Amygdala (tissue), 56 donors: ENCODE measurements at places on chromosomes 6 and 20.

DNA sequence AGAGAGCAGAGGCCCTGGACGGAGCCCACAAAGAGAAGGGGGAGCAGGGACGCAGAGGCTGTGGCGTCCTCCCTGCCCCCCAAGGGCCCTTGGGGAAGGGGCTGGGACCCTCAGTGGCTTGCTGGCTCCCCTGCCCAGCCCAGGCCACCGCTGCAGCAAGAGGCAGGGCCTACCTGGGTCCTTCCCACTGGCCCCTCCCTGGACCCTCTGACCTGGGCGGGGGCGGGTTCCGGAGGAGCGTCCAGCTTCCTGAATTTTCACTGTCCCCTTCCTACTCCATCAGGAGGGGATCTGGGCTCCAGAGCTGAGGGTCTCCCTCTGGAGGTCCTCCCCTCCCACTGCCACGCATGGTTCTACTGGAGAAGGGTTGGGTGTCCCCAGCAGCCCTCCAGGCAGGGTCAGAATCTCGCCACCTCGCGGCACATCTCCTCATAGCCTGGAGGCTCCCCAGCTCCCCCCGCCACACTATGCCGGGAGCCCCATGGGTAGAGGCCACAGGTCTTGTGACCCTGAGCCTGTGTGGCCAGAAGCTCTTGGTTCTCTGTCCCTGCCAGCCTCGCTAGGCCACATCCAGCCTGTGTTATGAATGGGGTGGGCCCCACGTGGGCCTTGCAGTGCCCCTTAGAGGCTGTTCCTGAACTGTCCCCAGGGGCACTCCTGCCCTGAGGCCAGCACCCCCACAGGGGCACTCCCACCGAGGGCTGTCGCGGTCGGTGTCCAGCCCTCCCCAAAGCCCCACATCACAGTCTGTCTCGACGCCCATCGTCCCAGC lies 1.0 kb upstream of the SOX18 start:
- DNase-seq: no peak

DNA sequence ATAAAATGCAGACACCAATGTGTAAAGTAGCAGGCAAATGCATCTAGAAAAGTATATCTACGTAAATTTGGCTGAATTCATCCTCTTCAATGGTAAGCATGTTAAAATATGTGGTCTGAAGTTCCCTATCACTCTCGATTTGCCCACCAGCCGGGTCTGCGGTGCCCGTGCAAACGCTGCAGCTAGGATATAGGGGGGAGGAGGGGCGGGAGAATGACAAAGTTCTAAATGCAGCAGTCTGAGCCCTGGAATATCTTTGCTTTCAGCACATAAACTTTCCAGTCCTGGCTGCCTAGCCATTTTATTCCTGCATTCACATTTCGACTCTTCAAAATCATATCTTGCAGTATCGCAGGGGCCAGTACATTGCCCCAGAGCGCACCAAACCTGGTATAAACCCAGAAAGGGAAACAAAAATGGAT lies 708 bp downstream of the NRN1 start:
- no peak for DNase-seq

DNA sequence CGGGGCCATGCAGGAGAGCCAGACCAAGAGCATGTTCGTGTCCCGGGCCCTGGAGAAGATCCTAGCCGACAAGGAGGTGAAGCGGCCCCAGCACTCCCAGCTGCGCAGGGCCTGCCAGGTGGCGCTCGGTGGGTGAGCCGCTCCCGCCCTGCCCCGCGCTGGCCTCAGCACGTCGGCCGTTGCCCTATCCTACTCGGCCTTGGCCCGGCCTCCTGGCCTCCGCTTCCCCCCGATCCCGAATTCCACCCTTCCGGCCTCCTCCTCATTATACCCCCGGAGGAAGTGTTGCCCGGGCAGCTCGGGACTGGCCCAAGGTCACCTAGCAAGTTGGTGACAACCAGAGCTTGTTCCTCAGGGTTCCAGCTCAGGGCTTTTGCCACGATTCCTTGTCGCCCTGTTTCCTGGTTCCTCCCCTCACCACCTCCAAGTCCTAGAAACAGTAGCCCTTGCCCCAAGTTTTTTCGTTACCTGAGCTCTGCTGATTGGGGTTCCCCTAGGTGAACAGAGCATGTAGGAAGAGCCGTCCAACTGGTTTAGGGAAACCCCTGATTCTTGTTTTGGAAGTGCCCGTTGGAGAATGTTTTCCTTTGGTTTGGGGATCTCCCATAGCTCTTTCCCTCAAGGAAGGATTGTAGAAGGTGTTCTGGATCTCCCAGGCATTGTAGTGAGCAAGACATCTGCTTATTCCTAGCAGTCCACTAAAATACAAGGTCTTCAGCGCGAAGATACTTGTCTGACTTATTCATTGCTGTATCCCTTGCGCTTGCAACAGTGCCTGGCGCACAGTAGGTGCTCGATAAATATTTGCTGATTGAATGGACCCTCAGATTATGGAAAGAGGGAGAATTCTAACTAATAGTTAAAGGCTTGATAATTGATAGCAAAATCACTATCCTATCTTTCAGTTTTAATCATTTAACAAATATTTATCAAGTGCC lies 641 bp downstream of the ARFGEF2 start:
- DNase-seq: no peak

- DNase-seq: no peak
These were observed 215.5 kb upstream of the ECI2 start for GRCh38 chr6:4350567-4351519.

DNA sequence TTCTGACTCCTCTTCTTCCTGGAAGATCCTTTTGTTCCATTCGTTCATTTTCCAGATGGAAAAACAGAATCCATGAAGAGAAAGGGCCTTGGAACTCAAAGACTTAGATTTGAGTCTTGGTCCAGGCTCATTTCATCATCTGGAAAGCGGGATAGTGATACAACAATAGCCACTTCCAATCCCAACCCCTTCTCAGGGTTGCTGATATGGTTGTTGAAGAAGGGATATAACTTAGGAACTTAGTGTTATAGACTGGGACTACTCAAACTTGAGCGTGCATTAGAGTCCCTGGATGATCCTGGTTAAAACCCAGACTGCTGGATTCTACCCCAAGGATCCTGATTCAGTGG lies 1.3 kb downstream of the GDAP1L1 start:
- no peak for DNase-seq

DNA sequence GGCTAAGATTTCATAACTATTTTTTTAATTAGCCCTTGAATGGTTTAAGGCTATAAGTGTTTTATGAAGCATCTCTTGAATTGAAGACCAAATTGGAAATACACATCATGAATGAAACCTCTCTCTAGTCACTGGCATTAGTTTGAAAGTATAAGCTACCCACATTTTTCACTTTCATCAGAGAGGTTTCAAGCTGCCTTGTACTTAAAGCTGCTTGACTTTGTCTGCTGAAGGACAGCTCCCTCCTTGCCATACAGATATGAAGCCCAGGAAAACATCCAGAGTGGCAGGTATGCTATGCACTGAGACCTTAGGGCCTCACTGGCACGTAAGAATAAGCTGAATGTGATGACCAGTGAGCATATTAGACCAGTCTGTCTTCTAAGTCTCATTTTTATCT lies 62.7 kb downstream of the ELOVL2 start:
- DNase-seq: no peak

GRCh38 chr6:51866867-51867266 lies 220.5 kb downstream of the PKHD1 start:
- DNase-seq: no peak

DNA sequence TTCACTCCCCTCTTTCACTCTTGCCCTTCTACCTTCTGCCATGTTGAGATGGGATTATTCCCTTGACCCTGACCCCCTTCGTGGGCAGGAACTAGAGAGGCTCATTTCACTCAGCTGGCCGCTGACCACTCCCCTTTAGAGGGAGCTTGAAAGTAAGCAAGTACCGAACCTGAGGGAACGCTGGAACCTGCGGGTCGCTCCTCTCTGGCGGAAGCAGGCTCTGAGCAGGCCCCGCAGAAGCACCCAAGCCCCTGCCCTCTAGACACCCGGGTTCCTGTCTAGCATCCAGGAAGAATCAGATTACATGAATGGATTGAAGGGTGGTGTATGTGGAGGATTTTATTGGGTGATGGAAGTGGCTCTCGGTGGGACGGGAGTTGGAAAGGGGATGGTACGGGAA lies 11.9 kb upstream of the MYCT1 start:
- DNase-seq: no peak

DNA sequence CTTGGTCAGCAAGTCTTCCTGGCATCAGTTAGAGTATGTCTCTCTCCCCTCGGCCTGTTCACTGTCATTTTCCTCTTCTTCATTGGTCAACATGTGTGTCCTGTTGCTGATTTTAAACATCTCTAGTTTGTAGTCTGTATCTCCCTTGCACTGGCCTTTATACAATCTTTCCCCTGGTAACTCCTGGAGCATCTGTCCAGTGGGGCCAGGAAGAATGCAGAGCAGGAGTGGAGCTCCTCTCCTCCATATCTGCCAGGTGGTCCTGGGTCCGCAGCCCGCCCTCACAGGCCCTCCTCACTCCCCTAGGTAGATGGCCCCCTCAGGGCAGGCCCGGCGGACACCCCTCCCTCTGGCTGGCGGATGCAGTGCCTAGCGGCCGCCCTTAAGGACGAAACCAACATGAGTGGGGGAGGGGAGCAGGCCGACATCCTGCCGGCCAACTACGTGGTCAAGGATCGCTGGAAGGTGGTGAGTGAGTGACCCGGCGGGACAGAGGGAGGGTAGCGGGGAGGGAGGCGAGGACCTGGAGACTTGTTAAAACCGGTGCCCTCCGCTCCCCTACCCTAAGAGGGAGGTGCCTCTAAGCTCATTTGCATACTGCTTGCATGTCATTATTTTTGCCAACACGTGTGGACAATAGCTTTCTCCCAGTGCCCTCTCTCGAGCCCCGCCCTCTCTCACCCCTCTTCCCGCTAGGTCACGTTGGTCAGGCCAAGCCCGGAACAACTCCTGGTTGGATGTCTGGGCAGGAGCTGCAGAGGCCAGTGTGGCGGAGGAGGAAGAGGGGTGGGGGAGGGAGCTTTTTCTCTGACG lies 3.2 kb downstream of the TTBK1 start:
- DNase-seq: peak; percentile 87

DNA sequence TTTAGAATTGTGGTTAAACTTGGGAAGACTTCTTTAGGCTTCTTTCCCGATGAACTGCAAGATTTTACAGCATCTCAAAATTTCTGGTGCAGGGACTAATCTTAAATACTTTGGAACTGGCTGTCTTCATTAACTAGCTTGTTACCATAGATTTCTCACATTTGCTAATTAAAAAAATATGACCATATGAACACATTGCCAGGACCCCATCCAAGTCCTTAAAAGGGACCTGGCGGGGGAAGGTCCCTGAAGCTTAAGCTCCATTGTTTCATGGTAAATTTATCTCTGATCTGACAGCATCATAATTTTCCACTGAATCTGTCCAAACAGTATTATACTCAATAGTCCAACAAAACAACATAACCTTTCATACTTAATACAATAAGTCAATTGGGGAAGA lies 517.8 kb upstream of the FLRT3 start:
- DNase-seq: no peak

GRCh38 chr6:21767891-21768648 lies 174.5 kb downstream of the SOX4 start:
- no peak for DNase-seq

- no peak for DNase-seq
These were observed 91.7 kb upstream of the KCNQ5 start for GRCh38 chr6:72530152-72530551.

GRCh38 chr6:134840086-134840867 lies 109.6 kb downstream of the ALDH8A1 start:
- DNase-seq: no peak

DNA sequence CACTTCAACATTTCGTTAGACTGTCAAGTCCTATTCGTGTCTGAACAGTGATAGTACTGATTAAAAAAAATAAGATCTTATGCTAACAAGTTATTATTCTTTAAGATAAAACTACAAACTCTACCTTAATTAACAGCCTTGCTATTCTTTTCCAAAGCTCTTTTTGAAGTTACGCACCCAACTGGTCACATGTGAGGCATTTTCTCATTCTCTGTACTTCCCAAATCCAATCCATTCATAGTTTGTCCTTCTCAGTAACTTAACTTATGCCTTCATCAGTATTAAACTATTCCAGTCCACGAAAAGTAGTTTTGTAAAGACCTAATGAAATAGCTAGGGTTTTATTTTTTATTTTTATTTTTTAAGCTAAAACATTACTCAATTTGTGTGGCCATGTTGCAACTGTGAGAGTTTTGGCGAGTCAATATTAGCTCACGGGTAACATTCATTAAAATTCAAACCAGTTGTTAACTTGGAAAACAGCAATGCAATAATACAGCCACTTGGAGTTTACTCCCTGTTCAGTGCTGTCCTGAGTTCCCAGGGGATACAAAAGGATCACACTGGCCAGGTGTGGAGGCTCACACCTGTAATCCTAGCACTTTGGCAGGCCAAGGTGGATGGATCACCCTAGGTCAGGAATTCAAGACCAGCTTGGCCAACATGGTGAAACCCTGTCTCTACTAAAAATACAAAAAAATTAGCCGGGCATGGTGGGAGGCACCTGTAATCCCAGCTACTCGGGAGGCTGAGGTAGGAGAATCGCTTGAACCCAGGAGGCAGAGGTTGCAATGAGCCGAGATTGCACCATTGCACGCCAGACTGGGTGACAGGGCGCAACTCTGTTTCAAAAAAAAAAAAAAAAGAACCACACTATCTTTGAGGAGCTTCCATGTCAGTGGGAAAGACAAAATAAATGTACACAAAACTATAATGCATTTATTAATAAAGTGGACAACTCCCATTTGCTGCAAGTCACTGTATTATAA lies 27.9 kb upstream of the EEF1A1 start:
- DNase-seq: no peak

DNA sequence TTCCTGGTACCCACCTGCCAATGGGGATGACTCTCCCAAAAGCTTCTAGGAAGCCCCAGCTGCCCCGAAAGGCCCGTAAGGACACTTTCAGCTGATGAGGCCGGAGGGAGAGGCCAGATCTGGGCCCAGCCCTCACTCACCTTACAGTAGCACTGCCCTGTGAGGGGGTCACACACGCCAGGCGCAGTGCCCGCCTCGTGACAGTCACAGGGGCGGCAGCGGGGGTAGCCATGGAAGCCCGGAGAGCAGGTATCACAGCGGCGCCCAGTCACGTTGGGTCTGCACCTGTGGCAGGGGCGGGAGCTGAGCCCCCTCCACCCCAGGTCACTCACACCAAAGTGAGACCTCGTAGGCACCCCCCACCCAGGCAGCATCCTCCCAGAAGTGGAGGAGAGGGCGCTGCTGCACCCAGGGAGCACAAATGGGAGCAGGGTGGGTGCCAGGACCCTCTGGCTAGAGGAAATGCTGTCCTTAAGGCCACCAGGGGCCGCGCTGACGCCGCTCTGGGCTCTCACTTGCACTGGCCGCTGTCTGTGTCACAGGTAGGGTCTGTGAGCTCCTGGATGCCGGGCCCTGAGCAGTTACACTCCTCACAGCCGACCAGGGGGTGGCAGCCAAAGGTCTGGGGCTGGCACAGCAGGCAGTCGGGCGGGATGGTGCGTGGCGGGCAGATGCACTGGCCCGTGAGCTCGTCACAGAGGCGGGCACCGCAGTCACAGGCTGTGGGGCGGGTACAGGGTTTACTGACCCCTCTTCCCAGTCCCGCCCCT lies 25.1 kb downstream of the ADRM1 start:
- no peak for DNase-seq
